ENCODE measurements at places on chromosomes 16 and 17.

- DNase-seq, result no peak
These were observed 16.4 kb upstream of the KRT19 start for GRCh38 chr17:41544491-41544892.

DNA sequence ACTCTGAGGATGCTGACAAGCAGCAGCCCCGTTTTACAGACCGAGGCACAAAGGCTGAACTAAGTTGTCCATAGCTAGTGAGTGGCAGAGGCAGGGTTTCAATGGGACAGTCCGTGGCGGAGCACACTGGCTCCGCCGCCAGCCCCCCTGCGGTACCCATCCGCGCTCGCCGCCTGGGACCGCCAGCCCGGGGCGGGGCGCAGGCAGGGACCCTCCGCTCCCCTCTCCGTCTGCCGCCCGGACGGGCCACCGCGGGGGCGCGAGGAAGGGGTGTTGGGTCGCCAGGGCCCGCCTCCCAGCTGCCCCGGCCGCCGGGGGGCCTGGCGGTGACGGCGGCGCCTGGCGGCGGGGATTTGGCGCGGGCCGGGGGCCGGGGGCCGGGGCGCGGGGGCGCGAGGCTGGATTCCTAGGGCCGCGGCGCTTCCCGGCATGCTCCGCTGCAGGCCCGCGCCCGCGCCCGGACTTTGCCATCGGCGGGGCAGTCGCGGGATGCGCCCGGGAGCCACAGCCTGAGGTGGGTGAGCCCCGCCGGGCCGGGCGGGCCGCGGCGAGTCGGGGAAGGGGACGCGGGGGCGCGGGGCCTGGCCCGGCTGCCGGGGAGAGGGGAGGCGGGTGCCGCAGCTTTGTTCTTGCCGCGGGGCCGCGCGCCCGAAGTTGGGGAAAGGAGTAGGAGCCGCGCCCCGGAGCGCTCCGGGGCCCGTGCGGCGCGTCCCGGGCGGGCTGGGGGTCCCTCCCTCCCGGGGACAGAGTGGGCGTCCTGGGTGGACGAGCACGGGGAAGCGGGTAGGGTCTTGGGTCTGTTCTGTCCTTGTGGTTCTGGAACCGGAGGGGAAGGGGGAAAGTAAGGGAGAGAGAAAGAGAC lies at the start of gene TMEM98:
TMEM98 (plus strand) TSS at position 430 of the 862 bp plus-strand sequence. CDS start 3,376 bp downstream, outside the sequence.
- DNase-seq, result peak; percentile 69

- DNase-seq, result no peak
These were observed at the start of gene ADCY7 for GRCh38 chr16:50266337-50267091. Gene ADCY7 (plus strand): TSS chr16:50266551. CDS start chr16:50288180, 21,629 bp downstream.

DNA sequence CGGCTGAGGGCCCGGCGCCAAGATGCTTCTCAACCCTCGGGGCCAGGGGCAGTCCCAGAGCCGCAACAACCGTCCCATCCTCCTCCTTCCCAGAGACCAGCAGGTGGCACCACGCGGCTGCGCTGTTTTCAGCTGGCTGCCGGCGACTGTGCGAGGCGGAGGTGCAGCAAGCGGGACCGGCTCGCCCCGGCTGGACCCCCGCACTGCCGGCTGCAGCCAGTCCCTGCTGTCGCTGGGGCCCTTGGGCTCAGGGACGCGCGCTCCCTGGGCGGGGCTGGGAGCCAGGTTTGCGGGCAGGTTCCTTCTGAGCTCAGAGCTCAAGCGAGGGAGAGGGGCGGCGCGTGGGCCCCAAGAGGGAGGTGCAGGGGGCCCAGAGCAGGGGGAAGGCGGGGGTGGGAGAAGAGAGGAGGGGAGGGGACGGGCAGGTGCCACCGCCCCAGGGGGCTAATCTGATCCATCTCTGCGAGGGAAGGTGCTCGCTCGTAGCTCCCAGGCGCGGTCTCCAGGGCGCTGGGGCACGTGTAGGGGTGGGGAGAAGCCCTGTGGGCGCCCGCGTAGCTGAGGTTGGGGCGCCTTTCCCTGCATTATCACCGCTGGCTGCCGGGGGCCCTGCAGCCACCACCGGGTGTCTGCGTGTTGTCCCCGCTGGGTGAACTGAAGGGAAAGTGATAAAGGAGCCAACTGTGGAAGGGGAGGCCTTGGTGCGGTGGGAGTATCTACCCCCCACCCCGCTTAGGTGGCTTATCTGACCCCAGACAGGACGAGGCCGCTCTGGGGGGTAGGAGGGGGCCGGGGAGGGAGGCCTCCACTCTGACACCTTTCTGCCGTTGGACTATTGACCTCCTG lies 24.2 kb downstream of the STAT5A start:
- DNase-seq, result peak; percentile 88

DNA sequence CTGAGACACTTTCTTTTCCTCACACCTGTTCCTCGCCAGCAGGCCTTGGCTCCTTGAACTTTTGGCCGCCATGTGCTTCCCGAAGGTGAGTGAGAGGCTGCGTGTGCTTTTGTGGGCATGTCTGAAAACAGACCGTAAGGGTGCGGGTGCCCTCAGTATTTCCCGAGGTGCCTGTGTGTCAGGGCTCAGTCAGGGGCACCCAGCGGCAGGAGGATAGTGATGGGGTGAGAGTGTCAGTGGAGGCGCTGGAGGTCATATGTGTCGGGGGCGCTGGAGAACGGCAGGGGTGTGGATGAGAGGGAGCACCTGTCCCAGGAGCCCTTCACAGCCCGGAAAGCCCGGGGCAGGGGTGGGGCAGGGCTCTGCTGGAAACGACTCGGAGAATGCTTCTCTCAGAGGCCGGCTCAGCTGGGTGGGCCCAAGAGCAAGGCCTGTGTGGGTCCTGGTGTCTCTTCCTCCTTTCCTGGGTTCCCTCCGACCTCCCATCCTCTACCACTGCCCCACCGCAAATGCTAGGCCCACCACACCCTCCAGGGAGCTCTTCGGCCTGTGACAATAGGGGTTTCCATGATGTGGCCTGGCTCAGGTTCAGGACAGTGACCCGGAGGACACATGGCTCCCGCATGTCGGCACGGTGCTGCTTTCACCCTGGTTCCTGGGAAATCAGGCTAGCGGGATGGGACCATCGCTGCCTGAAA lies 451 bp downstream of the IL32 start:
- DNase-seq, result no peak
